CD4-positive, CD25-positive, alpha-beta regulatory T cell (primary cell): ENCODE measurements at places on chromosomes 2 and 18.

- no peak for DNase-seq
Observed at GRCh38 chr2:17822445-17823117, 6.3 kb downstream of the MSGN1 start.

GRCh38 chr18:35780937-35781336 lies 191.5 kb upstream of the RMP24 start:
- no peak for DNase-seq

- peak; percentile 38 for DNase-seq
Observed at GRCh38 chr2:177252808-177253531, 11.6 kb downstream of the NFE2L2 start.

DNA sequence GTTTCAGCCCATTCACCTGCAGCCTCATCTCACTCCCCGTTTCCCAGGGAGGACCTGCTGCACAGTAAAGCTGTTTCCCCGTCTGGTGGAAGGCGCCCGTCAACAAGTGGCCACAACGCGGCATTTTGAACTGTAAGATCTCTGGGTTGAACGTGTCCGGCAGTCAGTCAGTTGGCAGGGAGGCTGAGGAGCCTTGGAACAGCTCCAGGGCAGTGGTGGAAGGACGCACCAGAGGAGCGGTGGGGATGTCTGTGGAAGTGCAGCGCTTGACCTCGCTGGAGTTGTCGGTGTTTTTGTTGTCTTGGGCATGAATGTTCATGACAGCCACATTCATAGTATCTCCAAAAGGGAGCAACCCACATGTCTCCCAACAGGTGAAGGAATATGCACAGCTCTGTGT lies 31.4 kb upstream of the MBP start:
- no peak for DNase-seq

GRCh38 chr18:49849331-49850217 lies 36.2 kb upstream of the ACAA2 start:
- no peak for DNase-seq

DNA sequence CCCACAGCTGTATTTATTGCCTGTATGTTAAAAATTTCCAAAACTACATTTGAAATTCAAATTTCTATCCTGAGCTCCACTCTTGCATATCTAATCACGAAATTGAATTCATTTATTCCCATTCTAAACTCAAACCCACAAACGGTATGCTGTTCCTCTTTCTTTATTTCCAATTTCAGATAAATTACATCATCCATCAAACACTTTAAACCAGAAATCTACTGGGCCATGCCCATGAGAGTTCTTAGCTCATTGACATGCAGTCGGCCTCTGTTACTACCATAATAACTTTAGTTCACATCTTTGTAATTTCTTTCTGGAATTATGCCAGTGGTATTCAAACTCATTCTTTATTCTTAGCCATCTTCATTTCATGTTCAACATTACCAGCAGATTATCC lies 100.3 kb downstream of the COL3A1 start:
- DNase-seq = no peak

GRCh38 chr2:98917031-98917471 lies 19.0 kb downstream of the CRACDL start:
- no peak for DNase-seq

- no peak for DNase-seq
Observed at GRCh38 chr2:66233981-66234380, 200.9 kb upstream of the MEIS1 start.

DNA sequence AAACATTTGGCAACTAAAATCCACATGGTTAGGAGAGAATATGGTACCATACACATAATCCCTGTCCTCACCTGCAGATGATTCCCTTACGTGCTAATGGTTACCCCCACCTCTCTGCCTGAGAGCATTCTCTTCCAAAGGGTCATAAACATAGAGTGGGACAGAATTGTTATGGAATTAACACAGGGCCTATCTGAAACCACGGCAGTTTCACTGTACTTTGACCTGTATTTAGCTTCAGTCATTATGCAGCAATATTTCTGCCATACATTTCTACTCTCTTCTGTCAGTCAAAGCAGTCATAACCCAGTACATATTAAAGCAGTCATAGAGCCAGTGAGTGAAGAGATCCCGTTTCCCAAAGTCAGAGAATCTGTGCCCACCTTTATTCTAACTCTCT lies 1128.9 kb upstream of the NXPH2 start:
- DNase-seq = no peak

GRCh38 chr2:118091140-118091478 lies 2.8 kb downstream of the INSIG2 start:
- no peak for DNase-seq

- DNase-seq = no peak
Observed at GRCh38 chr2:140401056-140401455, 1620.9 kb upstream of the NXPH2 start.

GRCh38 chr18:904218-905090 lies at the start of gene ADCYAP1:
Gene ADCYAP1, plus strand, starts transcription at chr18:904871. Its CDS starts 516 bp downstream, at chr18:905387.
- DNase-seq = no peak

GRCh38 chr2:3970791-3971651 lies 267.6 kb downstream of the DCDC2C start:
- no peak for DNase-seq

DNA sequence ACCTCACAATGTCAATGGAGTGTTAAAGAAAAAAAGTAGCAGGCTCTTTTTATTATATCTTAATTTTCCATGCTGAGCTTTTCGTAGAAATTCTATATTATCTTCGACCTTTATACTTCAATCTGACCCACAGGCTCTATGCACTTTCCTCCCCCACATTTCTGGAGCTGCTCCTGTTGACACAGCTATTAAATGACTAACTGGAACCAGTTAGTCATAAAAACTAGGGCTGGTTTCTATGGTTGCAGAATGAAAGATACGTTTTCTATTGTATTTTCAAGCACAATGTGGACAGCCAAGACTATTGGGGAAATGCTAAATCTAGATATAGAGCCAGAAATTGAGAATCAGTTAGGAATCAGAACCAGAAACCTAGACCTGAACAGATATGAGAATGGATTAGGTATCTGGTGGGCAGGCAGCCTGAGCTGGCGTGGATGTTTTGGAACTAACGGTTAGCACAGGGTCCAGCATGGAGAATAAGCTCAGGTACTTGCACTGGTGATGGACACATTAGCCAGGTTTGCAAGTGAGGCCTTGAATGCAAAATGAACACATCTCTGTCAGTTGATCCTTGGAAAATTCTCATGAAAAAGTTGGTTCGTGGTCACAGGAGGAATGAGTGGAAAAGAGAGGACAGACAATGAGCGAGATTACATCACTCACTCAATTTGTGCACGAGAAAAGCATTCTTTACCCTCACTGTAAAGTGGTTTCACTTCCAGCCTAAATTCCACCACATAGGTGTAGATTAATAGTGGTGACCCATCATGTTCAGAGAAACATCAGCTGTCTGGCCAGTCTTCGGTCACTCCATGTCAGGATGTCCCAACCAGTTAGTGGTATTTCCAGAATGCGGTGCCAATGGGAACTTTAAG lies 144.6 kb upstream of the EPHA4 start:
- DNase-seq = no peak

- no peak for DNase-seq
Observed at GRCh38 chr18:79801217-79801616, 3.5 kb downstream of the KCNG2 start.

- DNase-seq = no peak
Observed at GRCh38 chr2:46863882-46864281, 51.7 kb downstream of the MCFD2 start.

GRCh38 chr2:157178874-157179273 lies 78.6 kb upstream of the GALNT5 start:
- no peak for DNase-seq

DNA sequence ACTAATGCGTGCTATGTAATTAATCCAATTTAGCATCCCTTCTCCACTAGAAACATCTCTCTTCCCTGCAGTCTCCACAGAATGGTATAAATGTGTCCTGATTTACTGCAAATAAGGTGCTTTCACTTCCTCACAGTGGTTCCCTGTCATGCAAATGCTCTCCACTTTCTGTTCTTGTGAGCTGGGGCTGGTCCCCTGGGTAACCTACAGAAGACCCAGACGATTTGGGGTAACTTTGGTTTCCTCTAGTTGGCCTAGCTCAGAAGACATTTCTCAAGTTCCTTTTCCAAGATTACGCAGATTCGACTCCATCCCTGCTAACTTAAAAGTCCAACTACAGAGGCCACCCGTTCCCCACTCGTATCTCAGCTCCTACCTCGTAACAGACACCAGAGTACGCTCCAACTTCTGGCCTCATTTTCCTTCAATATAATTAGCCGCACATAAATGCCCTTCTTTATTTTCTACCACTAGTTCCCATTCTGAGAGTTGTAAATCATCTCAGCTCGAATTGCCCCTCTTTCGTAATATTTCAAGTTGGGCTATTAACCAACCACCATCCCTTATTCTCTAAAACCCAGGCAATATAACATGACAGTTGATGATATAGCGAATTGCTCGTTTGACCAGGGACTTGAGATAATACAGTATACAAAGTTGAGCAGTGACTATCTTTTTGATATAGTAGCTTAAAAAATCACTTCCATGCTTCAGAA lies 28.8 kb upstream of the NEDD4L start:
- DNase-seq = no peak

DNA sequence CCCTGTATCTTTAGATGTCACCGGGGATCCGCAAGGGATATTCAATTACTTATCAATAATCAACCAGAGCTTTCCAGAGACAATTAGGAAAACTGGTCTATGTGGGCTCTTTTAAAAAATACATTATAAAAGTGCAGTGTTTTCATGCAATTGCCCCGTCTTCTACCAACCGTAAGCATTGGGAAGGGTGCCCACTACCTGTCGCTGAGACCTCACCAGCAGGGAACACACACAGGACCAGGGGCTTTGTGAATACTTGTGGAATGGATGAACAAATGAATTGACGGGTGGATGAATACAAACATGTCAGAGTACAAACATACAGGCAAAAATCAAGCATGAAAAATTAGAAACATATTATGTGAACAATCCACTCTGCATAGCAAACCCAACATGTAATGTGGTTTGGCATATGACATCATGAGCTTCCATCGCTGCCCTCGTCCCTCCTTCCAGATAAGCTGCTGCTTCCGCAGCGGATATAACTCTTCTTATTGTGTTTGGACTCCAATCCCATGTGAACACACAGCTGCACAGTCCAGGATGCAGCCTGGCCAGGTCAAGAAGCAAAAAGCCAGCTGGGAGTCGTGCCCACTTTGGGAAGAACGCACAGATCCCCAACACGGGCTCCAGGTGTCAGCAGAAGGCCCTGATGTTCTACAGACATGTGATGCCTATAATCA lies 5.3 kb downstream of the FHL2 start:
- DNase-seq = no peak

DNA sequence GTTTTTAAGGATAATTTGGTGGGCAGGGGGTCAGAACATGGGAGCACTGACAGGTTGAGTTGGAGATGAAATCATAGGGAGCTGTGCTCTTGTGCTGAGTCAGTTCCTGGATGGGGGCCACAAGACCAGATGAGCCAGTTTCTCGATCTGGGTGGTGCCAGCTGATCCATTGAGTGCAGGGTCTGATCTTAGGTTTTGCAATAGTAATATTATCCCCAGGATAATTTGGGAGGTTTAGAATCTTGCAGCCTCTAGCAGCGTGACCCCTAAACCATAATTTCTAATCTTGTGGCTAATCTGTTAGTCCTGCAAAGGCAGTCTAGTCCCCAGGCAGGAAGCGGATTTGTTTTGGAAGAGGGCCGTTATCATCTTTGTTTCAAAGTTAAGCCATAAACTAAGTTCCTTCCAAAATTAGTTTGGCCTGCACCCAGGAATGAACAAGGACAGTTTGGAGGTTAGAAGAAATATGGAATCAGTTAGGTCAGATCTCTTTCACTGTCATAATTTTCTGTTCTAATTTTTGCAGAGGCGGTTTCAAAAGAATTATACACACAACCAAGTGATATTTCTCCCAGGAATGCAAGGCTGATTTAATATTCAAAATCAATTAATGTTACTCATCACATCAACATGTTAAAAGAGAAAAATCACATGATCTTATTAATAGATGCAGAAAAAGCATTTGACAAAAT lies 23.0 kb downstream of the DBI start:
- DNase-seq = no peak

- no peak for DNase-seq
Observed at GRCh38 chr2:186751790-186752189, 57.9 kb downstream of the FAM171B start.

DNA sequence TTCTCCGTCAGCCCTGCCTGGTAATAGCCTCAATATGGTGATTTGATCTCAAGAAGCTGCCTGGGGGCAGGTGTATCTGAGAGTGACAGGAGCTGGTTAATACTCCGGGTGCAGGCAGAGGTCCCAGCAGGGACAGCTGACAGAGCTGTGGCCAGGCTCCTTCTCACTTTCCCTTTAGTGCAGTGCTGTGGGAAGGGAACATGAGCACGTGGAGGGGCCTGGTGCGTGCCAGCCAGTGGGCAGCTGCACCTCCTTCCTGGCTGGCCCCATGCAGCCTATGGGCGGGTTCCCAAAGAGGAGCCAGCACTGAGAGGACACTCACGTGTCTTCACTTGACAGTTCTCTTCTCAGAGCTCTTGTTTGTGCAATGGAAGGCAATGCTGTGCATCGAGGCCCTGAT lies 9.1 kb downstream of the CNNM4 start:
- DNase-seq = no peak

GRCh38 chr18:58222432-58223125 lies 178.6 kb downstream of the NEDD4L start:
- DNase-seq = no peak

- DNase-seq = no peak
Observed at GRCh38 chr2:182088681-182089320, 103.1 kb downstream of the PPP1R1C start.

- DNase-seq = no peak
Observed at GRCh38 chr2:47160660-47161059, 5.6 kb upstream of the STPG4 start.

GRCh38 chr2:121149384-121149783 lies 135.6 kb downstream of the TFCP2L1 start:
- no peak for DNase-seq

- no peak for DNase-seq
Observed at GRCh38 chr2:68736086-68736485, 1.5 kb downstream of the ARHGAP25 start.

DNA sequence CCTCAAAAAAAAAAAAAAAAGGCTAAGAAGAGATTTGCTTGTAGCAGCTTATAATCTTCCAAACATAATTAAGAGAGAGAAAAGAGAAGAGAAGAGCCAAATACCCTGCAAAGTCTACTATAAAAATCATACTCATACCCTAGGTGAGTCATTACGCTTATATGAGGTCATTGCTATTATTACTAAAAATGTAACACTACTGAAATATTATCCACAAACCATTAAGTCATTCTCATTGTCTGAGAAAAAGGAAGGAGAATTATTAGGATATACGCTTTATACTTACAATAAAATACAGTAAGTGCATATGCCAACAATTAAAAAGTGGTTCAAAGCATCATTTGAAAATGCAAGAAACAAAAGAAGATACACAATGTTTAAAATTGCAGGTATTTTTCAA lies 66.5 kb downstream of the COLEC12 start:
- no peak for DNase-seq

- DNase-seq = no peak
Observed at GRCh38 chr18:8942909-8943545, 159.5 kb upstream of the NDUFV2 start.

DNA sequence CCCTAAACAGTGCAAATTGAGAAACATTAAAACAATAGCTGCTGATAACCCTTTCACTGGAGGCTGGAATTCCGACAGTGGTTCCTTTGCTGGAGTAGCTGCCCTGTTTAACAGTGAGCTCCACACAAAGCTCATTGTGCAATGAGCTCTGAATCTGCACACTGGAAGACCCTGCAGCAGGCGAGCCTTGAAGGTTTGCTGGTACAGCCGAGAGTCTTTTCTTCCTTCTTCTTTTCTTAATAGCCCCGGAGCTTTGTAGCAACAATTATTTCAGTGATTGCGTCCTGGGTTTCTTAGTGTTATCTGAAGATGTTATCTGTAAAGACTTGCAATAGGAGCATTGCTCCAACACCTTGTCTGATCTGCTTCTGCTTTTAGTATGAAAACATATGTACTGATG lies 50.8 kb upstream of the CXCR4 start:
- DNase-seq = no peak
